DMS79 (cell line): ENCODE measurements at places on chromosomes 12 and 14.

- DNase-seq, result no peak
Measured at GRCh38 chr14:80427101-80427500, 215.8 kb upstream of the DIO2 start.

GRCh38 chr12:65004270-65004669 lies 116.8 kb downstream of the WIF1 start:
- no peak for DNase-seq

GRCh38 chr12:65420941-65421340 lies 142.5 kb downstream of the MSRB3 start:
- DNase-seq, result no peak

GRCh38 chr12:51972849-51973273 lies 21.4 kb downstream of the ACVR1B start:
- no peak for DNase-seq

GRCh38 chr12:130744274-130744673 lies 28.2 kb upstream of the RIMBP2 start:
- DNase-seq, result no peak
